ENCODE measurements at places on chromosomes 12 and 14. TPM values are rescaled to one million over a fixed set of nuclear protein-coding genes. Genes with fewer than 3 reads are reported as not detected.

GRCh38 chr12:11774821-11775220 is 125.3 kb downstream of the ETV6 start:
- DNase-seq = no peak

DNA sequence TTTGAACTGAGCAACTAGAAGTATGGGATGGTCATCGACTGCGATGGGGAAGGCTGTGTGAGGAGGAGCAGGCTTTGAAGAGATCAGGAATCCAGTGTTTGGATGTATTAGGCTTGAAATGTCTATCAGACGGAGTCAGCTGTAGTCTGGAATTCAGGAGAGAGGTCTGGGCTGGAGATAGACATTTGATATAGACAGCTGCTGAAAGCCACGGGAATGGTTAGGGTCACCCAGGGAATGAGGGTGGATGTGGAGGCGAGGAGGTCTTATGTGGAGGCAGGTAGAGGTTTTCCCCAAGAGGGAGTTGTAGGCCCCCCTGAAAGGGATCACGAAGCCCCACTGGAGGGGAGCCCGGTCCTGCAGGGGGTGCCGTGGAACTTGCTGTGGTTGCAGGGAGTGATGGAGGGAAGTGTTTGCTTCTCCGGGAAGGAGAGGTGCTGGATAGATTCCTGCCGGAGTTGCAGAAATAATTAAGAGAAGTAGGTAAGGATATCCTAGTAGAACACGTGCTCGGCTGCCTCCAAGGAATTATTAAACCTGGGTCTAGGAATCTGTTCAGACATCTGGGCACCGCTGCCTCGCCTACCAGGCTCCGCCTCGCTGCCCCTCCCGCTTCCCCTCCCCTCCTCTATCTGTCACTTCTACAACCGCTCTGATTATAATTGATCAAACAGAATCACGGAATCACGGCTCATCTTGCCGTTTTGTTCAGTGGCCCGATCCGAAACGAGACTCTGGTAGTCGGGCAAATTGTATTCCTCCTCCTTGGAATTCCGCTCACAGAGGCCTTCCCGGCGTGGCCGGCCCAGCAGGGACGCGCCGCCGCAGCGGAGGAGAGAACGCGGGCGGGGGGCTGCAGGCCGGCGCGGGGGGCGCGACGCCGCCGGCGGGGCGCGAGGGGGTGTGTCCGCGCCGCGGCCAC is 826 bp upstream of the CACNA1C start:
- DNase-seq = no peak

DNA sequence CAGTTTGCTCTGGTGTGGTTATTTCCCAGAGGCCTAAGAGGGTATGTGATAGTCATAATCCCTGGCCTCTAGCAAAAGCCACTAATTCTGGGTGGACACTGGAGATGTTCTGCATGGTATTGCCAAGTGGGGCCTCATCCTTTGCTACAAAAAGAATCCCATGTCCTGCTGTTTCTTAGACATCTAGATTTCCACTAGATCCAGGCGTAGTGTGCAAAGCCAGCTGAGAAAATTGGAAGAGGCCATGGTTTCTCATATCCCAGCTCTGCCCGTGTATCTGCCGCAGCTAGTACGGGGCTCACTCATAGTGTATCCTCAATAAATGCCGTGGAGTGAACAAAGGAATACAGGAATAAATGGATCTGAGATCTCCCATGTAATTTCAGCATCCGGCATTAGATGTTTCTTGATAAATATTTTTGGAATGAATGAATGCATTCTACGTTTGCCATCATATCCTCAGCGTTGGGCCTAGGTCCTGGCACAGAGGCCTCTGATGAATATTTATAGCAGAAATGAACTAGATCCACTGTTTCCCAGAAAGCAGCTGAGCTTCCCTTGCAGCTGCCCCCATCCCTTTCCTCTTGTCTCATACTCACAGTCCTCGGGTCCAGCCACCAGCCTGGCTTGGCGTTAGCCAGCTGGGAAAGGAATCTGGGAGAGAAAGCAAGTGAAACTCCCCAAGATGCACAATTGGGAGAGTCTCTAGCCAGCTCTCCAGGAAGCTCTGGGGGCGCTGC is 76.3 kb upstream of the NOS1 start:
- no peak for DNase-seq

DNA sequence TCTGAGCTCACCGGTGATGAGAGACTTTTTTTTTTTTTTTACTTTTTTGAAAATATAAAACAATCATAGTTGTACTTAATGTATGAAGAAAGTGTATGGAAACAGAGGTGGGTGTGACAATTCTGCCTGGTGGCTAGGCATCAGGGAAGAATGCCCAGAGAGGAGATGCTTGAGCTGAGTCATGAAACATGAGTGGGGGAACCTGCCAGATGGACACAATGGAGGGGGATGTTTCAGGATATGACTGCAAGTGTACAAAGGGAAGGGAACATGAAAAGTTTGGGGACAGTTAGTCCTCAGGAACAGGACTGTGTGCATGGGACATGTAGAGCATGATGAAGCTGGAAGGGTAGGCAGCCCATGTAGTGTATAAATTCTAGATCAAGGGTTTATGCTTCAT is 274.2 kb upstream of the E2F7 start:
- no peak for DNase-seq

DNA sequence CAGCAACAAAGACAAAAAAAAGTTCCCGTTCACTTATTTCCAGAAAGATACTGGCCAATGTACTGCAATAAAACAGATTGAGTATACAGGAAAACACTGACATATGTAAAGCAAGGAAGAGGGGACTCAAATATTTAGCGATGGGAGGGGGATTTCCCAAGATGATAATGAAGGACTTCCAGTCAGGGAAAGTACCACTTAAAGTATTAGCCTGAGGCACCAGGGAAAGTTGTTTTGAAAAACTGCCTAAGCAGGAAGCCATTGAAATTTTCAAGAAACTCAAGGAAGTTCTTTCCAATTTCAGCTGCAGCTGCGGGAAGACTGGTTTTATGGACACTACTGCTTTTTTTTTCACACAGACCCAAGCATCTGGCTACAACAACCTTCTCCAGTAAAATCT is 1007.4 kb upstream of the NOVA1 start:
- DNase-seq = no peak

- no peak for DNase-seq
These were observed 3.2 kb downstream of the CD69 start for GRCh38 chr12:9757433-9758025.

- no peak for DNase-seq
These were observed 338.1 kb downstream of the SOX5 start for GRCh38 chr12:23611320-23611719.

- no peak for DNase-seq
These were observed 274.2 kb downstream of the SUDS3 start for GRCh38 chr12:118650586-118650960.

- DNase-seq = no peak
These were observed 1.3 kb downstream of the GAPDH start for GRCh38 chr12:6535697-6535946.

- no peak for DNase-seq
These were observed 119.6 kb downstream of the LLPH start for GRCh38 chr12:66010787-66011547.

GRCh38 chr14:74531467-74531866 is 37.9 kb downstream of the ISCA2 start:
- DNase-seq = peak; percentile 33

GRCh38 chr12:123043536-123044001 is 63.1 kb downstream of the ARL6IP4 start:
- peak; percentile 83 for DNase-seq

GRCh38 chr12:69099201-69099837 is 140.1 kb upstream of the CPSF6 start:
- no peak for DNase-seq

Gene AKAP5
- 0.19 TPM for total RNA-seq

Gene TMEM117
- total RNA-seq = 6.7 TPM

Gene TRPV4
- 0.33 TPM for total RNA-seq

Gene ASCL4
- not detected for total RNA-seq

Measured in left ventricle myocardium inferior (tissue), 1 donor.